ENCODE measurements at places on chromosomes 16 and 17.

DNA sequence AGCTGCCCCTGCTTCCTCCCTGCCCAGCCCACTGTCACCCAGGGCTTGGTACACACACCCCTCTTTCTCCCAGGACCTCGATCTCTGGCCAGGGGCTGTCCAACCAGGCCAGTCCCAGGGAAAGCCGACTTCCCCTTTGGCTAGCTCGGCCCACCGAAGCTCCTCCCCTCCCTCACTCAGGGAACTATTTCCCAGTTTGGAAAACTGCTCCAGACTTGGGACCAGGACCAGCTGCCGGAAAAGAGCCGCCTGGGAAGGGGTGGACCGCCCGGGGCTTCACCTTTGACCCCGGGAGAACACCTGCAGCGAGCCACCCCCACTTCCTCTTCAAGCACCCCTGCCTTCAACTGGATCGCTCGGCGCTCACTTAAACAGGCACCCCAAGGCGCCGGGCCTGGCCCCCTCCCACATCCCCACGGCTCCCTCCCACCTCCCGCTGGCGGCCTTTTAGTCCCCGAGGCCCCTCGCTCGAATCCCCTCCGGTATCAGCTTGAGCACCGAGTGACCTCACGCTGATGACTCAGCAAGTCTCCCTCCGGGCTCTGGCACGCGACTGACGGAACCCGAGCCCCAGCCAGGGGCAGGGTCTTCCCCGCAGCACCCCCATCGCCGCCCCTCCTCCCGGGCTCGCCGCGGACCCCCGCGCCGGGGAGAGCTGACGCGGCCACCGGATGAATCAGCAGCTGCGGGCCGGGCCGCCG, 934 bp downstream of the MAFG start:
- peak; percentile 64 for DNase-seq

- no peak for DNase-seq
Measured at GRCh38 chr16:11092788-11093571, 148.6 kb downstream of the CLEC16A start.

DNA sequence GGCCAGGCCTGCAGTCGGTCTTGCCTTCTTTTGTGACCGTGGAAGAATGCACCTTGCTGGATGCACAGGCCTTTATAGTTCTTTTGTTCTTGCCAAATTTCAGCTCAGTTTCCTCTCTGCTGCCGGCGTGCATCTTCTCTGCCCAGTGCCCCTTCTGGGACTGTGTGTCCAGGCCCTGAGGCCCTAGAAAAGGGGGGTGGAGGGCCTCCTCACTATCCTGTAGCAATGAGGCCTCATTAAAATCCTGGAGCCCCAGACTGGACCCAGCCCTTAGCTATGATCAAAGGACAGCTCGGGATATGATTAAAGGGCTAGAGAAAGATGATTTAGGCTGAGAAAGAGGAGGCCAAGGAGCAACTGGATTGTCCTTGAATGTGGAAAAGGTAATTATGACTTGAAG, 229.8 kb downstream of the SEC14L1 start:
- no peak for DNase-seq

- DNase-seq, result no peak
Measured at GRCh38 chr17:19000531-19001325, 3.8 kb downstream of the FAM83G start.

- DNase-seq, result no peak
Measured at GRCh38 chr17:32604966-32605365, 118.2 kb downstream of the CDK5R1 start.

DNA sequence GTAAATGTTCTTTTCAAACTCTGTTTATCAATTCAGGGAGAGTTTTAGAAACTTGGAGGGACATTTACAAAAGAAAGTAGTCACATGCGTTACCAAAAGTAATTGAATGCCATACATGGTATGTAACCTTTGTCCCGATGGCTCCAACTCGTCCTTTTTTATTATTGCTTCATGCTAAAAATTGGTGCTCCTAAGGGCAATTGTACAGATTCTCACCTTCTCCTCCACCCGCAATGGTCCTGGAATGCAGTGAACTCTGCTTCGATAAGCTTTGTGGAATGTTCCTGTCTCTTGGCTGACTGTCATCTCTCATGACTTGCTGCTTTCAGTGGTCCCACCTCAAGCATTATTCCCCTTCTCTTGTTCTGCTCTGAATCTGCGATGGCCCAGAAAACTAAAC, 20.9 kb downstream of the GNAO1 start:
- DNase-seq, result no peak
